Esophagus squamous epithelium (tissue), 5 donors: ENCODE measurements at places on chromosomes 2 and 18. TPM values are rescaled to one million over a fixed set of nuclear protein-coding genes. Genes with fewer than 3 reads are reported as not detected.

GRCh38 chr2:60500861-60501260, 52.6 kb downstream of the BCL11A start:
- DNase-seq: no peak

Gene TCF4
- total RNA-seq: 24.2 TPM

DNA sequence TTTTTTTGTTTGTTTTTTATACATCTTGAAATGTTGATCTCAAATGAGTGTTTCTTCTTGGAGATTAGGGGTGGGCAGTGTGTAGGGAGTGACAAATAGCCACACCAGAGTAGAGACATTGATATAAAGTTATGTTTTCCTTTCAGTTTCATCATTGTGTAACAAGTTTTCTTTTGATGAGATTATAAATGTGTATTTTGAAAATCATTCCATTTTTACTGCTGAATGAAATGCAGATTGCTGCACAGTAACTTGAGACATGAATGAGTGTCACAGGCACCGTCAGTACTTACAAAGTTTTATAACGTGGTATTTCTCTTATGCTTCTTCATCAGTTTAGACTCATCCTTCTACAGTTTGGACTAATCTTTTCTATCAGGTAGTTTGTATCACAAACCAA, 370 bp downstream of the MEP1B start:
- no peak for DNase-seq

Gene ZSWIM2
- not detected for total RNA-seq

GRCh38 chr2:204860274-204860673, 315.0 kb downstream of the PARD3B start:
- no peak for DNase-seq

Gene RPIA
- 7.0 TPM for total RNA-seq

DNA sequence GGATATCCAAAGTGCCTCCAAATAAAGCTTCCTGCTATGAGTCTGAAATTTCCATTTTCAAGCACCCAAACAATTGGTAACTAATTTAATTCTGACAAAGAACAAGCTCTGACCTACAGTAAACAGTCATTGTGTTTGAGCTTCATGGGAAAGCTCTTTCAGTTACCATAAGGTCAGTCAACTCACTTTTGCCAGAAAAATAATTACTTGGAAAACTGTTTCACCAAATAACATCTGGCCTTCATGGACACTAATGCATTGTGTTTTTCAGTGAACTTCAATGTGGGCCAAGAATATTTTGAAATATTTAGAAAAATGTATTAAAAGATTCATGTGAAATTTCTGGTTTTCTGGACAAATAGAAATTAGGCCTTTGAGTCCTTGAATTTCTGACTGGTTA, 369.9 kb downstream of the GALR1 start:
- no peak for DNase-seq

DNA sequence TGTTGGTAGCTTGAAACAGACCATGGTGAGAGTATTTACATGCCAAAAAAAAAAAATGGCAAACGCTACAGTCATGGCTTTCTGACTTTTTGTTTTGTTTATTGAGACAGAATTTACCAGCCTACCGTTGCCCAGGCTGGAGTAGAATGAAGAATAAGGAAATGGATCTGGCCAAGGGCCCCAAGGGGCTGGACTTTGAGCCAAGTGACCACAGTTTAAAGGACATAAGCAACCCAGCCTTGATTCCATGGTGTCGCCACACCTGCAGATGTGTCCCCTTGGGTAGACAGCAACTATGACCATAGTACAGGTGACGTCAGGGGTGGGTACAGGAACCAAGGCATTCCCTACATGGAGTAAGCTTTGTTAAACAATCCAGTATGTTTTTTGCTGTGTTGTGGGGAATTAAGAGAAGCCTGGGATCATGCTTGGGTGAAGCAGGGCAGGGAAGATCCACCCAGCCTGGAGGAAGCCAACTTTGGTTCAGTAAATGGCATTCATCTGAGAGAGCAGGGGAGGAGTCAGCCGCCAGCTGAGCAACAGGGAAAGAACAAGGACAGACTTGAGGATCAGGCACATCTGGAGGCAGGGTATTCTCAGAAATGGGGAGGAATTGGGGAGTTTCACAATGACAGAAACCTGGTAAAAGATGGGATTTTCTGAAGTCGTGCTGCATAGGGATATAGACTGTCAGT, 110.3 kb upstream of the SH3BP4 start:
- DNase-seq: no peak

DNA sequence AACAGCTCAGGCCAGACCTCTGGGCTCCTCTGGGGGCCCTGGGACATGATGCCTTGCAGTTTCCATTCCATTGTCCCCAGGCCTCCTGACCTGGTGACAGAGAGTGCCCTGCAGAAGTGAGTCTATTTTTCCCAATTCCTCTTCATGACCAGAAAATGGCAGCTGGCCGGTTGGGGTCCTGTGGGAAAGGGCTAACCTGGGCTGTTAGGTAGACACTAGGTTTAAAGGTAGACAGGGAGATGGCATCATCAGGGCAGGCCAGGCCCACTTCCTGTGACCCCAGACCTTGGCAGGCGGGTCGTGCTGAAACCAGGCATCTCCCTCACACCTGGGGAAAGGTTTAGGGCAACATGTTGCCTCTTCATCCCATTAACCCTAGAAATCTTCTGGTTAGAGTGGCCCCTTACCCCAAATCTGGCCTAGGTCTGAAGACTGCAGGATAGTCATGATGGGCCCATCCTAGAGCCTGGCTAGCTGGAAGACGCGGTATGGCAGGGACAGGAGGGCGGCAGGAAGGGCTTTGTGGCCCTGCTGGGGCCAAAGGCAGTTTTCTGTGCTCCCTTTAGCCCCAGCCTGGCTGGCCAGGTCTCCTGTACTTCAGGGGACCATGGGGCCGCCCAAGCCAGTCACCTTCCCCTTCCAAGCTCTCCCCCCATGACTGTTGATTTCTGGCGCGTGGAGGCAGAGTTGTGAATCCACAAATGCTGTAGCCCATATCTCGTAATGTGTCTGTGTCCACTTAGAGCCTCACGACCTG, 10.1 kb downstream of the POMC start:
- DNase-seq: no peak

DNA sequence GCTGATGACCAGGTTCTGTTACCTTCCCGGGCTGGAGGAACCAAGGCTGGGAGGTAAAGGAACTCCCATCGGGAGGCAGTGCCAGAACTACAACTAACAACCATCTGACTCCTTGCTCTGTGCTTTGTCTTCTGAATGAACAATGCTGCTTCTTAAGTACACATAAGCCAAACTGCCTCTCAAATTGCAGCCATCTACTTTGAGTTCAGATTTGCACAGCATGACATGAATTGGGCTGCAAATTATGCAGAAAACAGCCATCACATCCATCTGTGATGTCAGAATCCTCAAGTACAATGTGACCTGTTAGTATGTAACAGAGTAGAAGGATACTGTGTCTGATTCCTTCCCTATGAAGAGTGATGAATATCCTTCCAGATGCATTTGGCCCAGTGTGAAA, 290.6 kb downstream of the ZNF521 start:
- DNase-seq: no peak
